KBM-7 (cell line): ENCODE measurements at places on chromosomes 4 and X.

- DNase-seq: no peak
These were observed 196.8 kb upstream of the FAT1 start for GRCh38 chr4:186920483-186920882.

- DNase-seq: no peak
These were observed 8.8 kb downstream of the PRDM8 start for GRCh38 chr4:80206111-80206510.

DNA sequence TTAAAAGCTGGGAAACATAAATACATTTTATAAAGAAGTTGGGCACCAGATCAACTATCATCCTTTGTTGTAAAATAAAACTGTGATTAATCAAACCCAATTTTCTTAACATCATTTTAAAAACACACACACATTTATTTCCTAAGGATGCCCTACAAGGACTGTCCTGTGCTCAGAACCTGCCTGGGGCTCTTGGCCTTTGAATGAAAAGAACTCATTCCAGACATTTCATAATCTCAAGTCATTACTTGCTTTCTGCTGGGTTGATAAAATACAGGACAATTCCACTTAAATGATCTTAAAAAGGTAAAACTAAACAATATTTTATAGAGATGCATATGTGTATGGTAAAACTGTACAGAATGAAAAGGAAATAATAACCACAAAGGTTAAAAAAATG is 2.8 kb downstream of the SH3D19 start:
- DNase-seq: no peak

GRCh38 chr4:147822128-147822527 is 90.2 kb downstream of the ARHGAP10 start:
- peak; percentile 8 for DNase-seq

DNA sequence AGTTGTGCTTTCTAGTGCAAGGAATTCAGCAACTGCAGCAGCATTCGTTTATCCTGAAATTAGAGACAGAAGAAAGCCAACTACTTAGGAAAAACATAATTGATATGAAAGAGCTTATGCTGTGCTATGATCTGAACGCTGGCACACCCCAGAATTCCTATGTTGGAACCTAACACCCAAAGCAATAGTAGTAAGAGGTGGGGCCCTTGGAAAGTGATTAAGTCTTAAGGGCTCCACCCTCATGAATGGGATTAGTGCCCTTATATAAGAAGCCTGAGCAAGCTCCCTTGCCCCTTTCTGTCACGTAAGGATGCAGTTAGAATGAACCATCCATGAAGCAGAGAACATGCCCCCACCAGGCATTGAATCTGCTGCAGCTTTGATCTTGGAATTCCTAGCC is 5.4 kb upstream of the LSM6 start:
- DNase-seq: no peak
